ENCODE measurements at places on chromosomes 7 and 10.

DNA sequence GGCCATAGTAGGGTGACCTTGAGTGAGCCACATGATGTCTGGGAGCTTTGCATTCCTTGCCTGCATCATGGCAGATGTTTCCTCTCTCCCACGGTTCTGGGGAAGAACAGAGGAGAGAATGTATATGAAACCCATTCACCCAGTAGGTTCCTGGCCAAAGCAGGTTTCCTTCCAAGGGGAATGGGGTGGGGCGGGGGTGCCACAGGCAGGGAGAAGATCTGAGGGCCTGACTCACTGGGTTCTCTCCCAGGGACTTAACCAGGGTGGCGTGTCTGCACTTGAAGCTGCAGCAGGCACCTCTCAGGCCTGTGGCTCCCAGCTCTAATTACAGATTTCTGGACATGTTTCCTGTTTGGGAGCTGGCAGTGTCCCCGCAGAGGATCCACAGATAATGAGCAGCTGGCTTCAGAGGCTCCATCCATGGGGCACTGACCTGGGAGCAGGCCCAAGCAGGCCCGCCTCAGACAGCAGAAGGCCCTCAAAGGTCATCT lies 50.2 kb upstream of the ZMIZ1 start:
- no peak for DNase-seq

- DNase-seq: no peak
Observed at GRCh38 chr10:106826716-106827115, 337.8 kb downstream of the SORCS1 start.

- DNase-seq: no peak
Observed at GRCh38 chr10:70534281-70534680, 55.7 kb downstream of the PALD1 start.

DNA sequence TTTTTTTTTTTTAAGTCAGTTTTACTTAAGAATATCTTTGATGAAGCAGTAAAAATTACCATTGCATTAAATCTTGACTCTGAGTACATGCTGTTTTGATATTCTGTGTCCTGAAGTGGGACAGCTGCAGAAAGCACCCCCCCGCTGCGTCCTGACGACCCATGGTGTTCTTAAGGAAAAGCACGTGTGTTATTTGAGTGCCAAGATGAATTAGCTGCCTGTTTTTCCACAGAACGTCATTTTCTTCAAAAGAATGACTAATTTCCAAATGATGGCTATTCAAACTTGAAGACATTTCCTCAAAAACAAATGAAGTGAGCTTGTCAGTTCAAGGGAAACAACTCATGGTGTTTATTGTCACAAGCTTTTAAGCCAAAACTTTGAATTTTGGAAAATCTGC lies 45.9 kb downstream of the CREM start:
- no peak for DNase-seq

DNA sequence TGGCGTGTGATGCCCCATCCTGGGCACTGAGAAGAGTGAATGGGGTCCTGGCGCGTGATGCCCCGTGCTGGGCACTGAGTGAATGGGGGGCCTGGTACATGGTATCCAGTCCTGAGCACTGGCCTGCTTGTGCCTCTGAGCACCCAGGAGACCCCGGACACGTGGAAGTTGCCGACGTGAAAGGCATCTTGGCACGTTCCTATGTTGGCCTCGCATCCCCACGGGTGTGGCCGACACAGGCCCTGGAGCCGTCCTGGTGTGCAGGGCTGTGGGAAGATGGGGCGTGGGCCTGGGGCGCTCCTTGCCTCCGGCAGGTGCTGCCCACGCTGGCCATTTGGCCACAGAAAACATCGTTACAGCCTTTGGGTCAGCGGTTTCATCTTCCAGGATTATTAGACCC lies 35.5 kb downstream of the CFAP46 start:
- DNase-seq: no peak

DNA sequence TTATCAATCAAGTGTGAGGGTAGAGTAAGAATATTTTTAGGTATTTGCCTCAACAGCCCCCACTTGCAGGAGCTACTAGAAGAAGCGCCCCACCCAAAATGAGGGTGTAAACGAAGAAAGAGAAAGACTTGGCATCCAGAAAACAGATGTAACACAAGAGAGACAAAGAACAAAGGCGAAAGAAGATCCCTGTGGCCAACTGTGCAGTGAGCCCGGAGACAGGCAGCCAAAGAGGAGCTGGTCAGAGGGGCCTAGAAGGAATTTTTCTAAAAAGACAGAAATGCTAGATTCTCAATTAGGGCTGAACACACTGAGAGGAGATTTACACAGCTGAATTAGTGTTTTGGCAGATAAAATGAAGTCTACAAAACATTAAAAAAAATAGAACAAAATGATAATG lies 29.6 kb upstream of the EIF5AL1 start:
- no peak for DNase-seq

- DNase-seq: no peak
Observed at GRCh38 chr7:23294549-23295400, 4.4 kb upstream of the MALSU1 start.

GRCh38 chr10:130901311-130902165 lies 410.0 kb downstream of the TCERG1L start:
- no peak for DNase-seq
